Thoracic aorta (tissue), 2 donors: ENCODE measurements at places on chromosomes 6 and 20. TPM values are rescaled to one million over a fixed set of nuclear protein-coding genes. Genes with fewer than 3 reads are reported as not detected.

The CYP39A1 gene
- 0.68 TPM for total RNA-seq

The SLA2 gene
- 1.1 TPM for total RNA-seq

The C6orf118 gene
- total RNA-seq, result not detected

The FAXC gene
- 0.81 TPM for total RNA-seq

The MYLK2 gene
- total RNA-seq, result not detected

DNA sequence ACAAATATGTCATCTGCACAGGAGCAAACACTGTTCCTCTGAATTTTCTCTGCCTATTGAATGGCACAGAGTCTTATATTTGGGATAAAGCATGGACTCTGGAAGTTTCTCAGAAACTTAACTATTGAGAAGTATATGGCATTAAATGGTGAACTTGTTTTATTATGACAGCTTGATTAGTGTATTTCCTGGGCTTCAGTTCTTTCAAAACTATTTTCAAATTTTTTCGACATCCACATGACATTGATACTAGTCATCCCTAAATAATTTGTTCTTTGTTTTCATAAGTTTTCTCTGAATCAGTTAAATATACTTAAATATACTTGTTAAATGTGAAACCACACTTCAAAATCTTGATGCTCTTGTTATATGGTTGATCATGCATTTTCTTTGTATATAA lies 144.0 kb upstream of the TSHZ2 start:
- no peak for DNase-seq

DNA sequence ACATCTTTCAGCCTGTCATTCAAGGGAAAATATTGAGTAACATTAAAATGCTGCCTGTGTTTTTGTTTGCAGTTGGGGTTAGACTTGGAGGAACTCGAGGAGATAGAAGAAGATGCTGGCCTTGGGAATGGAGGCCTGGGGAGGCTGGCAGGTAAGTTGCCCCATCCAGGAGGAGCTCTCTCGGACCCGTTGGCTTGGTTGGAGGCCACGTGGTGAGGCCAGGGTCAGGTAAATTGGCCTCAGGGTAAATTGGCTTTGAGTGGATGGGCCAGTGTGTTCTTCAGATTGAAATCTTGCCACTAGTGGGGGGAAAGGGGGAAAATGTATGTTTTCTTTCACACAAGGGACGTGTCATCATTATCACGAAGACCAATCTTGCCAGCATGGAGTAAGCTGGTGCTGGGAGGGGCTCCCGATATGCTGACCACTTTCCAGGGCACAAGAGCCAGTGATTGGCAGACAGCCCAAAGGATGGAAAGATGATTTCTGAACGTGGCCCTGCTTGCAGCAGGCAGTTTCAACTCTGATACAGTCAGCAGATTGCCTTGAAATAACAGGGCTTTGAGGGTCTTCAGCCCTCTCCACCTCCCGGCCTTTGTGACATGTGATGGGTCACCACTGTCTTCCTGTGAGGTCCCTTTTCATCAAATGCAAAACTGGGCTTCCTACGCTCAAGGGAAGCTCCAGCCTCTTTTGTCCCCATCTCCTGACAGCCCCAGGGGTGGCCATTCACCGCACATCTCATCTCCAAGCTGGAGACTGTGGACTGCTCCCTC lies 21.4 kb downstream of the PYGB start:
- DNase-seq, result no peak

GRCh38 chr6:25172819-25173218 lies 106.4 kb upstream of the CARMIL1 start:
- no peak for DNase-seq

DNA sequence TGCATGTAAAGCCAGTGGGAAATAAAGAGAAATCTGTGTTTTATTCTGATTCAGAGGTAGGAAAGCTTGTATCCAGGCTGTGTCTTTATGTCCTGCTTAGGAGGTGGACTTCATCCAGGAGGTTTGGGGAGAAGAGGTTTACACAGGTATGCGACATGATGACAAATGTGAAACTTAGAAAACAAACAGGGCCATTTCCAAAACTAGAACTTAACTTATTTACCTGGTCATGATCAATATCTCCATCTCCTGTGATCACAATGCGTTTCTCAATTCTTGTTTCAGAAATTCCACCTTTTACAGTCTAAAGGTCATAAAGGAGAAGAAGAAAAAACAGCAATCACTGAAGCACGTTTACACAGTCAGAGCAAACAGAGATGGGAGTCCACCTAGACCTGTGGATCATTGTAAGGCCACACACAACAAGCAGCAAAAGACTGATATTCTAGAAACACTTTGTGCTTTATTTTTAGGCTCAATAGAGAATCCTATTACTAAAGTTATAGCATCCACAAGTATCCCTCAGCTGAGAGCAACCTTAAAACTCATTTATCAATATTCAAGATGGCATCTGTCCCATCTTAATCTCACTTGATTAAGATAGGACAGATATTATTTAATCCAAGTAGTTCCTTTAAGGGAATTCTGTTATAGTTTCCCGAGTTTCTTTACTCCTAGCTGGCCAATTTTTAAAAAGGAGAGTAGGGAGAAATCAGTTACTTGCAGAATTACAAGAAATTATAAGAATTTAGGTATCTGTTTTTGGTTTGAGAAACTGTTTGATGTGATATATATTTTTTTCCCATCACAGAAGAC lies 36.4 kb downstream of the SMLR1 start:
- DNase-seq, result no peak
